IMR-90 (cell line): ENCODE measurements at places on chromosomes 1 and 21. TPM values are rescaled to one million over a fixed set of nuclear protein-coding genes. Genes with fewer than 3 reads are reported as not detected.
A peak's percentile ranks its signal among the peaks of the same experiment; 100 is the strongest.

Gene PGLYRP4
- not detected in 2 replicates for total RNA-seq

Gene MYCBP
- 9.9 and 15.6 TPM in 2 replicates for total RNA-seq

Gene C1orf198
- 74.4 and 76.2 TPM in 2 replicates for total RNA-seq

Gene PPIAL4G
- not detected in 2 replicates for total RNA-seq

Gene MTF1
- 2.2 and 2.3 TPM in 2 replicates for total RNA-seq

Gene DDR2
- 194 and 245 TPM in 2 replicates for total RNA-seq

Gene NPR1
- total RNA-seq = not detected in 2 replicates

Gene TCEA3
- total RNA-seq = 3.0 and 3.3 TPM in 2 replicates

Gene CTNNBIP1
- 24.7 and 41.9 TPM in 2 replicates for total RNA-seq

Gene HAO2
- not detected in 2 replicates for total RNA-seq

GRCh38 chr1:185813401-185813979 is 79.3 kb downstream of the HMCN1 start:
- DNase-seq = peak; percentile 73

- peak; percentile 34 for DNase-seq
Observed at GRCh38 chr1:154553056-154554030, 5.1 kb downstream of the UBE2Q1 start.

DNA sequence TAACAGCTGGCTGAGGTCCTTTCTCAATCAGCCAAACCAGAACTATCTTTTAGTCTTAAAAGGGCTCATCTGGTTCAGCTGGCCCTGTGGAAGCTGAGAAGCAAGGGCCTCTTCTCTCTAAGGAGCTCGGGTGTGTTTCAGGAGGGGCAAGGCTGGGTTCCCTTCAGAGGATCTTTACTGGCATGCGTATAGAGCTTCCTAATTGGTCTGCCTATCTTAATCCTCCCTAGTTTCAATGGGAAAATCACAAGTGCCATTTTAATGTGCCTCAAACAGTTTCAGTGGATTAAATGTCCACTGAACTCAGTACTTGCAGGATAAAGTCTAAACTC is 81.5 kb upstream of the LBR start:
- no peak for DNase-seq

- DNase-seq = peak; percentile 65
Observed at GRCh38 chr21:24118738-24119459, 1488.4 kb downstream of the MRPL39 start.

- DNase-seq = no peak
Observed at GRCh38 chr1:205360891-205361290, 4.2 kb upstream of the KLHDC8A start.

GRCh38 chr1:186482661-186483255 is 21.8 kb upstream of the PDC start:
- peak; percentile 75 for DNase-seq

- DNase-seq = peak; percentile 6
Observed at GRCh38 chr1:110515891-110516290, 3.1 kb downstream of the KCNA10 start.

DNA sequence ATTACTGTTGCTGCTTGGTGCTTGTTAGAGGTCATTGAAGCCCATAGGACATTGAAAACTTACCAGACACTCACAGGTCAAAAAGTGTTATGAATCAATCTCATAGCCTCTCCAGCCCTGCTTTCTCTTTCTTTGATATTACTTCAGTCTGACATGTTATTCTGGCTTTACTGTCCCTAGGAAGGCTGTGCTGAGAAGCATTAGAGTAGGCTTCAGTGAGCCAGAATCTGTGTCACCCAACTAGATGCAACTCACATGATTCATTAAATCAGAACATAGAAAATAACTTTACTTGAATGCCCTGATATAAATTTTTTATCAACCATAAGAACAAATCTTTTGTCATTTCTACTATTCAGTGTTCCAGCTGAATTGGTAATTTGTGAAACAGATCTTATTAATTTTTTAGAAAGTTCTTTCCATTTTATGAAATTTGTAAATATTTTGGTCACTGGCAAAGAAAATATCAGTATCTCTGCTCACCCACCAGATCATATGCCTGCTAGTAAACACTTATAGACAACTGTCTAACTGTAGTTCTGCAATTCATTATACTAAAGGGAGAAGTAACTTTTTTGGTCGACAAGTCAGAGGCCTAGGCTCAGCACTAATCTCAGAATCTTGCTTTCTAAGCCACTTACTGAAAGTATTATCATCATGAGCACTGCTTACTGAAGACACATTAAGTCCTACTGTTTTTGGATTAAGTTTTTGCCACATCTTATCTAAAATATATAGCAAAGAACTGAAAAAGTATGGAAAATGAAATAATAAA is 48.2 kb downstream of the RPAP2 start:
- DNase-seq = no peak

DNA sequence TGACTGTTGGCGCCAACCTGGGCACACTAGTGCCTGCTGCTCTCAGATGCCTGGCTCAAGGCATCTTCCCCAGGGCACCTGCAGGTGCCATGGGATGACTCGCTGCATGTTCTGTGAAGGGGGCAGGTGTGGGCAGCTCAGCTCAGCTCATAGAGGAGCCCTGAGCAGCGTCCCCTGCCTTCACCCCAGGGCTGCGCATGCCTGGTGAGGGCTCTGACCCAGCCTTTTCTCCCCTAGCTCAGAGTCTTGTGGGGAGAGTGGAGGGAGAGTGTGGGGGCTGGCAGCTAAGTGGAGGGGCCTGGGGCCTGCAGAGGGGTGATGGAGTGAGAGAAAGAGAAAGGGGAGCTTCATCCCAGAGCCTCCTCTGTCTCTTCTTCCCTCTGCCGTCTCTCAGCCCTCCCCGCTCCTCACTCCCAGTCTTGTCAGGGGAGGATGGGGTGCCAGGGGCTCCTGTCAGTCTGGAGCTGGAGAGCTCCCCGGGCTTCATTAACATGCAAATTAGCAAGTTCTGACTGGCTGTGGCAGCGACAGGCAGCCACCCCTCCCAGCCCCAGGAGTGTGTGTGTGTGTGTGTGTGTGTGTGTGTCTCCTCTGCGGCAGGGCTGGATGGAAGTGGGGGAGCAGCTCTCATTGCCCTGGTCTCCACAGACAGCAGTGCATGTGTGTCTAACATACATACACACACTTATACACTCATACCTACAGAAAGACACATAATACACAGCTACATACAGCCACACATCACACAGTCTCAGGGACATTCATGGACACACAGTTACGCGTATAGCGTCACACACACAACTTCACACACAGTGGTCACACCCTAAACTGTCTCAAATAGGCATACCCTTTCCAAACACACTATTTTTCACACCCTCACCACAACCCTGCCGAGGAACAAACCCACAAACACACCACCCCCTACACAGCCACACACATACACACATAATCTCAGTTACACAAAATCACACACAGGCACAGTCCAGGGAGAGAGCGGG is 34.0 kb downstream of the FOXO6 start:
- no peak for DNase-seq
